GM12864 (cell line): ENCODE measurements at places on chromosomes 5 and 9.

- DNase-seq: no peak
These were observed 343.6 kb upstream of the ISL1 start for GRCh38 chr5:51039424-51040329.

GRCh38 chr9:95225726-95226106 lies 91.8 kb downstream of the FANCC start:
- DNase-seq: no peak

GRCh38 chr5:51047369-51047768 lies 335.9 kb upstream of the ISL1 start:
- DNase-seq: no peak

GRCh38 chr9:95771556-95772246 lies 103.8 kb upstream of the ERCC6L2 start:
- DNase-seq: no peak

DNA sequence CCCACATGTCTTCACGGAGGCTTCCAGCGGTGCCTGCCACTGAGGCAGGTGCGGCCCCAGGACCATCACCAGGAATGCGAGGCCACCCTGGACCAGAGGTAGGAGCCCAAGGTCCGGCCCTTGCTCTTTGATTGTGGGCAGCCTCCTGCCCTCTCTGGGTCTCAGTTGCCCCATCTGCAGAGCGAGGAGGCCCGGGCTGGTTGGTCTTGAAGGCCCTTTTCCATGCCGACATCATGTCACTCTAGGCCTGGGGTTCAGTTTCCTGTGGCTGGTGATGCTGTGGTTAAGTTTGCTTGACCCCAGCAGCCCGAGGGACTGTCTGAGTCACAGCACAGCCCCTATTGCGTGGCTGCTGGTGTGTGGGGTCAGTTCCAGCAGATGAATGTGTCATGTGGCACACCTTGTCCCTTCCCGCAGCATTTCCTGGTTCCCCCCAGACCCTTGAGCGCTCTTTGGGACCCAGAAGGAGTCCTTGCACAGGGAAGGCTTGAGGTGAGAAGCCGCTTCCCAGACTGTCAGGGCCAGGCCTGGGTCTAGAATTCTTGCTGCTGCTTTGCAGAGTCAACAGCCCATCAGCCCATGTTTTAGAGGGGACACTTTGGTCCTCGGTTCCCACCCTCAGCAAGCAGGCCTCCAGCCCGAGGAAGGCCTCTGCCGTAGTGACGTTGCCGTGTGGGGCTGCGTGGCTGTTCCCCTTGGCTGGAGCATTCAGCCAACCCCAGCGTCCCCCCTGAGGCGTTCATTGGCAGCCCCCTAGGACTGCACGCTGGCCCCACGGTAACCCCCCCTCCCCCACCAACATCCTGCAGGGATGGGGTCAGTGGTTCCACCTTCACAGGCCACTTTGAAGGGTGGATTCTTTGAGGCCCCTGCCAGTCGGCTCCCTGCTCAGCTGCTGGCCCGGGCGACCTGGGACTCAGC lies 31.0 kb upstream of the HMCN2 start:
- no peak for DNase-seq

GRCh38 chr9:14909601-14909960 lies 647 bp downstream of the FREM1 start:
- DNase-seq: no peak

- no peak for DNase-seq
These were observed 55.0 kb downstream of the PJA2 start for GRCh38 chr5:109354761-109355160.

DNA sequence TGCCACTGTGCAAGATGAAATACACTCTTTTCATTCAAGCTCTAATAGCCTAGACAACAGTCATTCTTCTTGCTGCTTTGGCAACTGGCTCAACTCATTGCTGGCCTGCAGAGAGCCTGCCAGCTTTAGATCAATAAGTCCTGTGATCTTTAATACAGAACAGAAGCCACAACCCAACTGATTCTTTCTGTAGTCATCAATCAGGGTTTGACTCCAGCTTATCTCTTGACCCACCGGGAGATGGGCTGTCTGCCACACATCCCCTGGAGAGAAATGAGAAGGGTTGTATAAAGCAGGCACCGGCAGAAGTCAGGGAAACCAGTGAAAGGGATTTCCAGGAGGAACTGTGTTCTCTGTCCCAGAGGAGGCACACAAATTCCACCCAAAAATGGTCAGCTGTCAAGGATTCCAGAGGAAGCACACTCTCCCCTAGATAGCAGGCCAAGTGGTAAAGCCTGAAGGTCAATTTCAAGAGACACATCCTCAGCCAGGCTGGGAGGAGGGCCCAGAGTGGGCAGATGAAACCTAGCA lies 24.5 kb downstream of the LHFPL2 start:
- DNase-seq: no peak

DNA sequence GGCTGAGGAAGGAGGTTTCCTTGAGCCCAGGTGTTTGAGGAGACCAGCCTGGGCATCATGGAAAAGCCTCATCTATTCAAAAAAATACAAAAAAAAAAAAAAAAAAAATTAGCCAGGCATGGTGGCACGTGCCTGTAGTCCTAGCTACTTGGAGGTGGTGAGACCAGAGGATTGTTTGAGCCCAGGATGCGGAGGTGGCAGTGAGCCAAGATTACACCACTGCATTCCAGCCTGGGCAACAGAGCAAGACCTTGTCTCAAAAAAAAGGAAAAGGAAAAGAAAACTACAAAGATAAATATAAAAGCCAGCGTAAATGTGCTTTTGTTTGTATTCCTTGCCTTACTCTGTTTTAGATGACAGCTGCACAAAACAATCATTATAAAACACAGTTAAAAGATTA lies 2249.2 kb upstream of the C9orf72 start:
- DNase-seq: no peak

GRCh38 chr9:74132986-74133385 lies 364.1 kb upstream of the RORB start:
- DNase-seq: no peak

- no peak for DNase-seq
These were observed 141.5 kb downstream of the KDM4C start for GRCh38 chr9:6899274-6899673.

DNA sequence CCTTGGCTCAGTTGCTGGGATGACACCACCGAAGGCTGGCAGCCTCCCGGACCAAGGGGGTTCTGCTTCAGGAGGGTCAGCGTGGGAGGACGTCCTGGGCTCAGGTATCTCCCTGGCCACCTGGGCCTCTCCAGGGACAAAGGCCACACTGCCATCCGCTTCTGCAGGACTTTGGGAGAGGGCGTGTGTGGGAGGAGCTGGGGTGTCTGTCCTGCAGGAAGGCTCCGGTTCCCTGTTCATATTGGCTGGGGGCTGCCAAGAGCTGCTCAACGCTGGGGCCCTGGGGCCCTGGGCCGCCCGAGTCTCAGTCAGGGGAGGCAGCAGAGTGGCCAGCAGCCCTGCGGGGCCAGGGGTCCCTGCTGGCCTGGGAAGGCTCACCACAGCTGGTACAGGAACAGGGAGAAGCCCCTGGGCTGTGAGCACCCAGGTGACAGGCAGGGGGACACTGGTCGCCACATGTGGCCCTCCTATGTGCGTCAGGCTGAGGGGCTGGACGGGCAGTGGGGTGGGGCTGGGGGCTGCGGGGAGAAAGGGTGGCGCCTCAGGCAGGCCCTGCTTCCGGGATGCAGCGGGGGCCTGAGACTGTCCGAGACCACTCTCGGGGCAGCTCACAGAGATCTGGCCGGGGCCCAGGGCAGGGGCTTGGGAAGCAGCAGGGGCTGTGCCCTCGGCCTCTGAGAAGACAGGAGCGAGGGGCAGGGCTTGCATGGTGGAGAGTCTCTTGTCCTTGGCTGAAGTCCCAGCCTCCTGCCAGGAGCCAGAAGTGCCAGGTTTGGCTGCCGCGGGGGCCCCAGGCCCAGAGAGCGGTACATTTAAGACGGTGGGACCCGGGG lies 4.9 kb upstream of the CARD9 start:
- no peak for DNase-seq

DNA sequence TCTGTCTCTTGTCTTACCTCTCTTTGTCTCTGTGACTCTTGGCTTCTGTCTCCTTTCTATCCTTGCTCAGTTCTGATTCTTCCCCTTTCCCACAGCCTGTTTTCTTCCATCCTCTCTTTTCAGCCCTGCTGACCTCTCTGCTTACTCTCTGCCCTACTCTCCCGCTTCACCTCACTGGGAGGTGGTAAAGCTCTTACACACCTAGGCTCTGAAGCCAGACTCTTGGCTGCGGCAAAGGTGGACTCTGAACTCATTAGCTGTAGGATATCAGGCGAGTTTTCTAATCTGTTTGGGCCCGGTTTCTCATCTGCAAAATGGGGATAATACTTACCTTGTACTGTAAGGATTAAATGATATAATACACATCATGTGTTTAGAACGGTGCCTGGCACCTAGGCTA lies 11.1 kb downstream of the PCDH1 start:
- DNase-seq: no peak

GRCh38 chr5:40687321-40687720 lies 7.6 kb downstream of the PTGER4 start:
- DNase-seq: no peak

DNA sequence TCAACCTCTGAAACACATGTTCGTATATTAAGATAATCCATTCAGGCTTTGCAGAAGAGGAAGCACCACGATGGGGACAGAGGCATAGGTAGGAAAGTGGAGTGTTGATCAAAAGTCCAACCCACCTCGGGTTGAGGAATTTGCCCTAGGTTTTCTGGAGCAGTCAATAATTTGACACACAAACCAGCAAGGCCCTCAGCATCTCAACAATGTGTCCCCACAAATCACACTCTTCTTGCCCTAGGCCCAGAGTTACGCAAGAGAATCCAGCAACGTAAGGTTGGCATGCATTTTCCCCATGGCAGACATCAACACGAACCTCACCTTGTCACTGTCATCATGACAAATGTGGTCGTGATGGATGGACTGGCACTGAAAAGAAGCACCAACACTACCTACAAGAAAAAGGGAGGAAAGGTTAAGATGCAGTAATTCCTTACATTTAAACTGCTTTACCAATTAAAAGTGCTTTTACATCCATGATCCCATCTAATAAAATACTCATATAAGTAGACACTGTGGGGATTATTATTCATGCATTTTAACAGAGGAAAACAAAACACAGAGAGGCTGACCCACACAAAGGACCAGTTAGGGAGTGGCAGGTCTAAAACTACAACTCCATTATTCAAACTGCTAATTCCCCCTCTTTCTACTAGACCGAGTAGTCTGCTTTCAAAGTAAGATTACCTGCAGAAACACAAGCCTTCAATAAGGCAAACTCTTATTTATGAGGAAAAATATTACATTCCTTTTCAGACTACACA lies 24.4 kb upstream of the RNF38 start:
- DNase-seq: no peak

GRCh38 chr9:126956917-126957686 lies 42.5 kb downstream of the RALGPS1 start:
- DNase-seq: no peak

DNA sequence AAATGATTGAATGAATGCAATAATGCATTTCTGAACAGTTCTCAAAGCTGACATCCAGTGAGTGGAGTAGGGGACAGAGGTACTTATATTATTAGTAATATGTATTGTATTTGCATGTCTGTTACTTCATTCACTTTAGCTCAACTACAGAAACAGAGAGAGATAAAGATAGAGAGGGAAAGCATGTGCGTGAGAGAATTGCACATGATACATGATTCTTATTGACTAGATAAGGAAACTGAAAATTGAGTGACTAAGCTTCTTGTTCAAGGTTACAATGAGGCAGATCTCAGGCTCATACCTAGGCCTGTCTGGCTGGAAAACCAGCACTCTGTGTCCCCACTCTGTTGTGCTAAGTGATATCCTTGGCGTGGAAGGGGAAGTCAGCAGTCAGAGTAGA lies 337.7 kb upstream of the KLF4 start:
- DNase-seq: peak; percentile 8

DNA sequence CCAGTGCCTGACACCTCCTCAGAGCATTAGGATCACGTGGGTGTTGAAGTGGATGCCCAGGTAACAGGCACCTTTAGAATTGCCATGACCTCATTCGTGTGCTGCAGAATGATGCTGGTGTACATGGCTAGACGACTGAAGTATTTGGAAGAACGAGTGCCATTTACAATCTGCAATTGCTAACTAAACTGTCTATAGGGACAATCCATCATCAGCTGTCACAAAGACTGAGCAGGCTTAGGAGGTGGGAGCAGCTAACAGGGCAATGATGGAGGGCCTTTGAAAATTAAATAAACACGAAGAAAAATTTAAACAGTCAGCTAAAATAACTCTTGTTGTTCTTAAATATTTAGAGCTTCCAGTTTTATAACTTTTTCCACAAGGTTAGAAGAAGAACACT lies 375.8 kb downstream of the GADD45G start:
- no peak for DNase-seq

- DNase-seq: peak; percentile 4
These were observed 212.0 kb downstream of the RAB3C start for GRCh38 chr5:58794875-58795274.

GRCh38 chr5:154972476-154973080 lies 31.7 kb downstream of the MRPL22 start:
- DNase-seq: no peak

- no peak for DNase-seq
These were observed 514 bp downstream of the FOXB2 start for GRCh38 chr9:77019926-77020412.

DNA sequence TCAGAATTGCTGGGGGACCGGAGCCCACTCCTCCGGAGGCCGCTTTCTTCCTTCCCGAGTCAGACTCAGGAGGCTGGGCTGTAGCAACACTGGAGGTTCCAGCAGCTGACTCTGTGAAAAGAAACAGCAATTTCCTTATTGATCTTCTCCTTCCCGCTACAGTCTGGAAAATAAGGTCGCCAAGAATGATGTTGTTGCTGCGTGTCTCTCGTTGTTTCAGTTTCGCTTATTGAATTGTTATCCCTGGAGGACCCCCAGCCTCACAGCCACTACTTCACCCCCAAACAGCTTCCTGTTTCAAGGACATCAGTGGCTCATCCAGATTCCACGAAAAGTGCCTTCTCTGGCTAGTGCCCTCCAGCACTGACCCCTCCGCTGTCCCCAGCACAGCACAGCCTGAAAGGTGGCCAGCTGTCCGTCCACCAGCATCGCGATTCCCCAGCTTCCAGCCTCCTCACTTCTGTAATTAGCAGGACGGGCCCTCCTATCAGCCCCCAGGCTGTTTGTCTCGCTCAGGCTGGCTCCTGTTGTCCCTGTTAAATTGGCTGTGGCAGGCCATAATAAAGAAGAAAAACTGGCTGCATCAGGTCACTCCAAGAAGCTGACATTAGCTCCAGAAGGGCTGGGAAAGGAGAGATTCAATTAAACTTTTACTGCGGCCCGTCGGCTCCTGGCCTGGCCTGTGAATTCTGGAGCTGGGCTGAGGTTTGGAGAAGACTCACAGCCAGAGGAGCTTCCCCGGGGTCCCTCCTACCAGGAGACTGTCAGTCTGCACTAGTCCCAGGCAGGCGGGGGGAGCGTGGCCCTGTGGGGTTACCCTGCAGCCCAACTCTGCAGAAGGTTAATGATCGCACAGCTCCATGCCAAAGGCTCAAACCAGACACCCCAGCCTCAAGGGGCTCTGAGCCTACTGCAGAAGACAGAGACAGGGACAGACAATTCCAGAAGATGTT lies 40.5 kb downstream of the OLFM1 start:
- DNase-seq: no peak

- no peak for DNase-seq
These were observed 485.6 kb upstream of the NUDT12 start for GRCh38 chr5:104048231-104048630.
